ENCODE measurements at places on chromosomes 7 and 10.
A peak's percentile ranks its signal among the peaks of the same experiment; 100 is the strongest.

GRCh38 chr7:3892686-3893085 is 591.6 kb downstream of the SDK1 start:
- DNase-seq: no peak

- no peak for DNase-seq
Measured at GRCh38 chr7:116395141-116395791, 104.3 kb upstream of the CAV2 start.

- no peak for DNase-seq
Measured at GRCh38 chr10:113735913-113736312, 15.6 kb upstream of the PLEKHS1 start.

DNA sequence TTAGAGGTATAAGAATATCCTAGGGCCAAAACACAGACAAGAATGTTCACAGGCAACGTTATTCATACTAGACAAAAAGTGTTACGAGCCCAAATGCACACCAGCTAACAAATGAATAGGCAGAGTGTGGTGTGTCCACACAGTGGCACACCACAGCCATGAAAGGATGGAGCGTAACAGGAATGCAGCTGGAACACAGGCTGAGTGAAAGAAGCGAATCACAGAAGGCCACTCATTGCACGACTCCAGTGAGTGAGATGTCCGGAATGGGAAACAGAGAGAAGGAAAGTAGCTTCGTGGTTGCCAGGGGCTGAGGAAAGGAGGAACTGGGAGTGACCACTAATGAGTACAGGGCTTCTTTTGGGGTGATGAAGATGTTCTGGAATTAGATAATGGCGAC is 198.8 kb downstream of the TNS3 start:
- no peak for DNase-seq

- DNase-seq: no peak
Measured at GRCh38 chr7:145347271-145347670, 511.4 kb upstream of the TPK1 start.

DNA sequence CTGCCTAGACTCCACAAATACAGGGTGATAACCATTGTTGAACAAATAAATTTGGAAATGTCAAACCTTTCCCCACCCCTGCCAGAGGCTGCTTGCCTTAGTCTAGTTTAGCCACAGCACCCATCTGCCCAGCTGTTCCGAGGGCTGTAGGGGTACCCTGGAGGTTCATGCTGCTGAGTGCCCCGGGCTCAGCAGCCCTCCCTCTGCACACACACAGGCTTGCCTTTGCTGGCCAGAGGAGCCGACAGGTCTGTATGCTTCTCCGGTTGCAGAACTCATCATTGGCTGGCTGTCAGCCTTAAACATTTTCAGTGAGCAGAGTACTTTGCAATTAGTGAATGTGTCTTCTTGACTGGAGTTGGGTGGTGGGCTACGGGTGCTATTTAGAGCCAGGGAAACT is 122.9 kb downstream of the NRF1 start:
- no peak for DNase-seq

GRCh38 chr7:38775506-38776175 is 133.3 kb downstream of the VPS41 start:
- DNase-seq: no peak

GRCh38 chr7:92916770-92917224 is 80.4 kb upstream of the CDK6 start:
- DNase-seq: no peak

DNA sequence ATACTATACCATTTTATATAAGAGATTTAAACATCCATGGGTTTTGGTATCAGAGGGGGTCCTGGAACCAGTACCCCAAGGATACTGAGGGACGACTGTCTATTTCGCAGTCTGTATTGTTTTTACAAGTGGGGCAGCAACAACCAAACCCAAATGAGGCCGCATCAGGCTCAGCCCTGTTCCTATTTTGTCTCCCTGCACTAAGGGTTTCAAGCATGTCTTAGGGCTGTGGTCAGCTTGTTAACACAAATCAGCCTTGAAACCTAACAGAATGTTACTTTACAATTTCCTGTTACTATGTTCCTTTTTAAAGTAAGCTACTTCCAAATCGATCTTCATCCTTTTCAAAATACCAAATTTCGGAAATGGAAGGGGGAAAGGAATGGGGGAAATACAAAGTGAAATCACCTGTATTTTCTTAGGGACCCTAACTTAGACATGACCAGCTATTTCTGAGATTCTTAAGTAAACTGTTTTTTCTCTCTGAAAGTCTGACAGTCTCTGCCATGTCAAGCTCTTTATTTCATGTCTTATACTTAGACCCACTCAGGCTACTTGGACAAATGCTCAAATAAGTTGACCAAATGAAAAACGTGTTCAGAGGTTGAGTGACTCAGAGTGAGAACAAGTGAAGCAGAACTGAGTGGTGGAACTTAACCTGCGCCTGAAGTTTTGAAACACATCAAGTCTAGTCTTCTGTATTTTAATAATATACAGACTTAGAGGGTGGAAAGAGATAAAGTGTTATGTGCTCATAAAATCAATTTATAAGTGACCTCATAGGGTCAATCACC is 75.8 kb downstream of the C1GALT1 start:
- DNase-seq: no peak

DNA sequence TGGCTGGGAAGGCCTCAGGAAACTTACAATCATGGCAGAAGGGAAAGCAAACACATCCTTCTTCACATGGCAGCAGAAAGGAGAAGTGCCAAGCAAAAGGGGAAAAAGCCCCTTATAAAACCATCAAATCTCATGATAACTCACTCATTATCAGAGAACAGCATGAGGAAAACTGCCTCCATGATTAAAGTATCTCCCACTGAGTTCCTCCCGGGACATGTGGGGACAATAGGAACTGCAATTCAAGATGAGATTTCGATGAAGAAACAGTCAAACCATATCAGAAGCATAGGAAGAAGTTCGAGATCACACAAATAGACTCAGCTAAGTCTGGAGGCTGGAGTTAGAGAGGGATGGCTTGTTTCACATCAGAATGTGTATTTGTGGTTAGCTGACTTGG is 869.4 kb upstream of the PHF14 start:
- DNase-seq: no peak

DNA sequence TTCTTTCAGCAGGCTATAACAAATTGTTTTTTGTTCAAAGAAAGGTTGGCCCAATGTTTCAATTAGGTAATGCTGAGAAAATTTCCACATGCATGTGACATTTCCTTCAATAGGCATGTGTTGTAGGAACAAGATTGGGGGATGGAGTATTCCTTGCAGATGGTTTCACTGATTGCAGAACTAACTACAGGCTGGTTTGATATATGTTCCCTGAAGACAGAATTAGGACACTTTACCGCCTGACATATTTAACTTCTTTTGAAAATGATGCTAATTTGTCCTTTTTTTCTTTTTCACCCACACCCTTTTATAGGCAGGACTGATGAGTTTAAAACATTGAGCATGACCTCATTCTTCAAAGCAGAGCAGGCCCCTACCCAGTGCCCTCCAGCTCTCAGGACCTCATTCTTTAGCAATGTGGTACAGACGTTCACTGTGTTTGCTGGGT is 163.3 kb downstream of the CPED1 start:
- DNase-seq: no peak

DNA sequence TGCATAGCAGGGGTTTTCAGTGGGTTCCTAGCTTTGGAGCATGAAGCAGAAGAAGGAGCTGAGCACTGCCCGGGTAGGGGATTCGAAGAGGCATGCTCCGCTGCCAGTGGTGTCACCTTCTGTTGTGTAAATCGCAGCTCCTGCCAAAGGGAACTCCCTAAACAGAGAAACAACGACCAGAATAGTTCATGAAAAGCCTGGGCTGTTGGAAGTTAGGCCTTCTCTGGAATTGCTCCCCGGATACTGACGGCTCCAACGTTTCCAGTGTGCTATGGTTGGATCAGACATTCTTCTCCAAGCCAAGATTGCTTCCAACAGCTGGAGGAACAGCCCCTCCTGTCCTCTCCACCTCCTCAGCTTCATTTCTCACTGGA is 546.0 kb upstream of the FZD8 start:
- no peak for DNase-seq

GRCh38 chr7:40579401-40579800 is 444.6 kb downstream of the SUGCT start:
- no peak for DNase-seq

DNA sequence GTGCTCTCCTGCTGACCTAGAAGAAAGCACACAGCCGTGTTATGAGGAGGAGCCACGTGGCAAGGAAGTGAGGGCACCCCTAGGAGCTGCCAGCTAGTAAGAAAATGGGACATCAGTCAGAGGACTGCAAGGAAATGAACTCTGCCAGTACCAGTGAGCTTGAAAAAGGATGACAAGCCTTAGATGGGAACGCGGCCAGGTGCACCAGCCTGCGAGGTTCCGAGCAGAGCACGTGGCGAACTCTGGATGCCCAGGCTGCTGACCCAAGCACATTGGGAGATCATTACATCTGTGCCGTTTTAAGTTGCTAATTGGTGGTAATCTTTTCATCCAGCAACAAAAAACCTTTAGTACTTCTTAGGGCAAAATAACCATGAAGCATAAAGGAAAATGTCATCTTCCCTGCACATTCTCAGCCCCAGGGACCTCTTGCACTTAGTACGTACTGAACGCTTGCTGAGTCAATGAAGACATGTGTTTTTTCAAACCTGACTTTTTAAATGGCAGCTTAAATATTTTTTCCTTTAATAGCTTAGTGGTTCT is 69.4 kb downstream of the AMZ1 start:
- peak; percentile 66 for DNase-seq

- no peak for DNase-seq
Measured at GRCh38 chr7:5077740-5078139, 32.1 kb downstream of the RBAK start.

- no peak for DNase-seq
Measured at GRCh38 chr7:5824297-5824610, 42.8 kb upstream of the RNF216 start.

DNA sequence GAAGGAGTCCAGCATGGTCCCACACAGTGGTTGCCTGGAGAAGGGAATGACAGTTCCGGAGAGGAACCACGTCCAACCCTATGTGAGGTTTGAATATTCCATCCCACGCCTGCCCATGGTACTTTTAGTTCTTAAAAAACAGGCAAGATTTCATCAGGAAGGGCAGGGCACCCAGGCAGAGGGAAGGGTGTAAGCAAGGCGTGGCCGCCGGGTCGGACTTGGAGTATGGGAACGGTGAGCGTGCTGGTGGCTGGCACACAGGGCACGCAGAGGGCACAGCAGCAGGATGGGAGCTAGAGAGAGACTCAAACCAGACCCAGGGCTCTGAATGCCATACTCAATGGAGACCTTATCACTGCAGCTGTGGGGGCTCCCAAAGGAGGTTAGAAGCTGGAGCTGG is 34.3 kb downstream of the FAM53B start:
- DNase-seq: no peak

DNA sequence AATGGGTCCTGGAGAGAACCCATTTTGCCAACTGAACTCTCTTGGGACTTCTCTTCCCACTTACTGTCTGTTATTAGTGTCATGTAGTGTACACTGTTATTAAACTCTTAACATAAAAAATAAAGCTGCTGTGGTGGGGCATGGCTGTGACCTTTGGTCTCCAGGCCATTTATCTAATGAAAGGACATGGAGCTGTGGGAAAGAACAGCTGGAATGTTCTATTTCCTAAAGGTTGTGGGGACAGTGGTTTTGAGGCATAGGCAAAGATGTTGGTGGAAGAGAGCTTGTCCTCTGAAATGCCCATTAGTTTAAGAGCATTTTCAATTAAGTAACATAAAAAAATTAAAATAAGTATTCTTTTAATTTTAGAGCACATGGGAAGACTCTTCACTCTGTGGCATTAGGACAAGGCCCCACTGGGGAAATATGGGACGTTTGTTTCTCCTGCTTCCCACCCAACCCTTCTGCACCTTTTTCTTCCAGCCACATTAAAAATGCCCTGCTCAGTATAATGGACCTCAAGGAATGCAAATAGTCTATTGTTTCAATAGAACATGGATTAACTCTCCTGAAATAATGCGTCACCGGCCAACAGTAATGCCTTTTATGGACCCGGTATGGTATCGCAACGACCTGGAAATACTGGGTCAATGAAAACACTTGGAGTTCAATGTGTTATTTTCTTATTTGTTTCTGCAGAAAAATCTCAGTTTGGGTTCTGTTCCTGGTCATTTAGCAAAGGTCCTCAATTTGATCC is 149.6 kb downstream of the BUB3 start:
- DNase-seq: no peak

DNA sequence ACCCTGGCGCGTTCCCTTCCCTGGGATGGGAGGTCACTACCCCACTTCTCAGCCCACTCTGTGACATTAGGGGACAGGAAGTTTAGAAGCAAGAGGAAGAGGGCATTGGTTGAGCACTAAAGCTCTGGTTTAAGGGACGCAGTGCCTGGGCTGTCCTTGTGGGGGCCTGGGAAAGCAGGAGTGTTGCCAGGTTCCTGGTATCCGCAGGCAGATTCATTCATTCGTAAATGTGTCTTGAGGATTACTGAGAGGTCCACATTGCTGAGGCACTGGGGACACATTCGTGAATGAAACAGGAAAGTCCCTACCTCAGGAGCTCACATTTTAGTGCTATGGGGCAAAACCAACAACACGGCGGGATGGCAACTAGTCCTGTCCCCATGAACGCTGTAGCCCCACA is 69.4 kb downstream of the COL13A1 start:
- no peak for DNase-seq

- DNase-seq: no peak
Measured at GRCh38 chr7:22137466-22137865, 191.8 kb upstream of the CDCA7L start.

DNA sequence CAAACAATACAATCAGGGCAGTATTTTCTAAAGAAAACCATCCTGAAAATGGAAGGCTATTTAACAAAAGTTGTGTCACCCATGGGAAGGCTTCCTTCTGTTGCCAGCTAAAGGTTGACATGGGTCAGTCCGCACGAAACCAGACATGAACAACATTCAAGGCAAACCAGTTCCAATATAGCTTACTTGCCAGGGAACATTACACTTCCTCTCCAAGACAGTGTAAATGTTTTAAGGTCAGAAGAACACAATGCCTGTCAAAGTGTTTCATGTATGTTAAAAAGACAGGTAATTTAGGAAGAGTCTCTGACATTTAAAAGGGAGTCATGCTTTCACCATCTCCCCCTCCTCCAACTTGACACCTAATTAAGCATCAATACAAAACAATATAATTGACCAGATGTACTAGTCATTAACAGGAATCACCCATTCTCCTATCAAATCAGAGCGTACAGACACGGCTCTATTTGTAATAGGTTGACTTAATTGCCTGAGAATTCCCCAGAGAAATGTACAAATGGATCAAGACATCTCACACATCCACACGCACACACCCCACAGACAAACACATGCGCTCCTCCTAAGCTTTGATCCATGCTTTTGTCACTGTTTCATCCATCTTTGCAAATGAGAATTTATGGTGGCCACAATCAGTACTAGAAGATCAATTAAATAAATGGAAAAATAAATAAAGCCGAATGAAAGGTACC is 69.5 kb downstream of the CACNA2D1 start:
- DNase-seq: no peak

DNA sequence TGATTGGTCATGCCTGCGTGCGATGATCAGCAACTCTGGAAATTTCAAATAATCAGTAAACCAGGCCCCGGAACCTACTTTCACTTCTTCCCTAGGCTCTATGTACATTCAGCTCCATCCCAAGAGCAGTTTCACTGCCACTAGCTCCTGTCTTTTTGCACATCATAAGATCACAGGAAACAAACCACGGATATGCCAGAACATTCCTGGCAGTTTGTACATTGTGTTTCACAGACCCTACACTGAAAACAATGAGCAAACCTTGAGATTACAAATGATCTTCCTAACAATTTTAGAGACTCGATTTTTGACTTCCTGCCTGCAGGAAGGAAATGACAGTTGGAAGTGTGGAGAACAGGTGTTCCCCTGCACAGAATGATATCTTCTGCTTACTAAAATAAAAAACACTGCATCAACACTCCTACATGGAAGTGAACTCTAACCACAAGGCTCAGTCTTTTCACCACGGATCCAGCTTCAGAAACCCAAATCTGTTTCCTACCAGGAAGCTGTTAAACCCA is 7.6 kb upstream of the TMEM236 start:
- DNase-seq: no peak
